ENCODE measurements at places on chromosomes 1 and 21.

GRCh38 chr1:87812871-87813577 is 484.3 kb downstream of the LMO4 start:
- DNase-seq, result no peak

DNA sequence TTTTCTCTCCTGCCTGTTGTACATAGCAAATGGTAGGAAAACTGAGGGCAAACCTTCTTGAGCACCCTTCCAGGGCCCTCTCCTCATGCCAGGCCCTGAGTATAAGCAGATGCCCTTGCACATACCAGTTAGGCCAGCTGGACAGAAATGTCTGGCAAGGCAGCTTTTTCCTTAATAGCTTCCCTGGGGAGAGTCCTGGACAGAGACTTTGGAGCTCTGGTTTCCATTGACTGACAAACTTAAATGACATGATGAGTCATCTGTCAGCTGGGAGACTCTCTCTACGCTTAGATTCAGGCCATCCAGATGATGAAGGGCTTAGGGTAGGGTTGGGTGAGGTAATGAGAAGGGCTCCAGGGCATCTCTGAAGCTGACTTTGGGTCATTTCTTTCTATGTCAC is 317.5 kb downstream of the ASTN1 start:
- DNase-seq, result no peak

DNA sequence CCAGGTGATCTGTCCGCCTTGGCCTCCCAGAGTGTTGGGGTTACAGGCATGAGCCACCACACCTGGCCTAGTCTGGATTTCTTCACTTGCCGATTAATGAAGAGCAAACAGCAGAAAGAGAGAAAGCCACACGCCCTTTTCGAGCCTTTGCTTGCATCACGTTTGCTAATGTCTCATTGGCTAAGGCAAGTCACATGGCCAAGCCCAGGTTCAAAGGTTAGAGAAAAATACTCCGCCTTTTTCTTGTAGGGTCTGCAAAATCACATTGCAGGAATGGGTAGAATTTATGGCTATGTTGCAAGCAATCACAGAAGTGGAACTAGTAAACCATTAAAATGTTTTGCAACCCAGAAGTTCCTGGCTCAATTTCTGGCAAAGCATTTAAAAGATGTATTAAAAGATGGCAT is 26.8 kb upstream of the BACH1 start:
- no peak for DNase-seq

DNA sequence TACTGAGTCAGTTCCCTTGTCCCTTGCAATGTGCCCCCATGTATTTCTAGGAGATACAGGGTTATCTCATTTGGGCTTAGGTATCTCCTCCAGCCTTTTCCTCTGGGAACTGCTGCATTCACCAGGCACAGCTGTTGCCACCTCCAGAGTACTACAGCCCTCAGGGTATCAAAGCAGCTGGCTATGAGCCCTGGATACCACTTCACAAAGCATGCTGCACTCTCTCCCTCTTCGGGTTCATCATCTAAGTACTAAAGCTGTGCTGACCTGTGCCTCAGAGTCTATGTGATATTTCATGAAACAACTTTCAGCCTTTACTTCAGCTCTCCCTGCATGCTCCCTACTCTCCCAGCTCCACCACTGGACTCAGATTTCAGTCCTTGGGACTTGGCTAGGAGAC is 62.3 kb downstream of the CCDC185 start:
- DNase-seq, result no peak

- no peak for DNase-seq
Observed at GRCh38 chr1:19210772-19211549, 895 bp upstream of the UBR4 start.

DNA sequence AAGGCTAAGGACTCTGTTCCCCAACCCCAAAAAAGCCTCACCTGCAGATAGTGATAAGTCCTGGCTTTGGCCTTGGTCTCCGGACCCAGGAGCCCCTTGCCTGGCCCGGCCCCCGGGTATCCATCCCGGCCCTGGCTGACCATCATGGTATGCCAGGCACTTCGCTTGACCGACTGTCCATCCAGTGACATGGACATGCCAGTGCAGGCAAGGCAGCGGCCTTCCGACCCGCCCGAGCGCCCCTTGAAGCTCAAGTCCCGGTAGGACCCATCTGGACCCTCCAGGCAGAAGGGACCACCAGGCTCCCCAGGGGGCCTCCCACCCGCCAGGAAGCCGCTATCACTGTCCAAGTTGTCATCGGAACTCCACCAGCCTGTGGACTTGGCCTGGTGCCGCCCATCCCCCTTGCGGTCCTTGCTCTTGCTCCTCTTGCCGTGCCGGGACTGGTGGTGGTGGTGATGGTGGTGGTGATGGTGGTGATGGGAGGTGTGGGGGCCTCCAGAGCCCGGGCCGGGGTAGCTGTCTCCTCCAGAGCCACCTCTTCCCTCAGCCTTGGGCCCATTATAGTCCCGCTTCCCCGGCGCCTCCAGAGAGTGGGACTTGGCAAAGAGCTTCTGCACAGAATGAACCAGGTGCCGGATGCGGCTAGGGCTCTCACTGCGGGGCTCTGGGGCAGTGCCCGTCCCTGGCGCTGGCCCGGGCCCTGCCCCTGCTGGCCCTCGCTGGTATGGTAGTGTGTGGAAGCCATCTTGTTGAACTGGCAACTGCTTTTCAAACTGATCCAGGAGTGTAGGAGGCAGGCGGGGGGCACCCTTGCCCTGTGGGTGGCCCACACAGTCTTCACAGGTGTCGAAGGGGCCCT is 25.0 kb downstream of the DLGAP3 start:
- no peak for DNase-seq

- no peak for DNase-seq
Observed at GRCh38 chr1:74465193-74465681, 47.2 kb downstream of the LRRC53 start.

DNA sequence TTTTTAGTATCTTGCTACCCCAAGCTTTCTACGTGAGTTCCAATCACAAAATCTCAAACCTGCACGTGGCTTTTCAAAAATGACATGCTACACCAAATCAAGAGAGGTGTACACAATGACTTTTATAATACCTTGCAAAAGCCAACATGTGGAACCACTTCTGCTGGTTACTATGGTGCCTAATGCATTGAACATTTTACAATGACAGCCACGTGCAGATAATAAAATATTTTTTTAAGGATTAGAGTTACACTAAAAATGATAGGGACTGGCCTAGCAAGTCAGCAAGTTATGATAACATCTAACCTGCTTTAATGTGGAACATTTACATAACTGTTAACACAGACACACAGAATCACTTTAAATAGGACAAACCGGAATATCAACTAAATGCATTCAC is 30.2 kb downstream of the EYA3 start:
- no peak for DNase-seq

DNA sequence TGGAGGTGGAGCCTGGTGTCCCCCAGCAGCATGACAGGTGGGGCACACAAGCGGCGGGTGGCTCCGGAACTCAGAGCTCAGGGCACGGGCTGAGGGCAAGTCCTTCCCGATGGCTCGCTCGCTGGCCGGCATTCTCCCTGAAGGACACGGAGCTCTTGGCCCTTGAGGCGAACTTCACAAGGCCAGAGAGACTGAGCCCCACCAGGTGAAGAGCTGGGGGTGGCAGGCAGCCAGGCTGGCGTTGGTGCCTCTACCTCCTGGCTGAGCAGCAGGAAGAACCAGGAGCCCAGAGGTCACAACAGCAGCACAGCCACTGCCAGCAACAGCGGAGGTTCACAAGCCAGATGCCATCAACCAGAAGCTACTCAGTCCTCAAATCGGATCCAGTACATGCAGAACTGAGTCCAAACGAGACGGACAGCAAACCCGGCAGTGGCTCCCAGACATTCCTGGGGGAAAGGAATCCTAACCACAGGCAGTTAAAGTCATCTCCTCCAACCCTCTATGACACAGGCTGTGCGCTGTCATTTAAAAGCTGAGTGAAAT is 54.1 kb downstream of the NPHP4 start:
- DNase-seq, result no peak

GRCh38 chr1:32405672-32406467 is 11.6 kb upstream of the BSDC1 start:
- no peak for DNase-seq

- no peak for DNase-seq
Observed at GRCh38 chr1:13664451-13664850, 35.5 kb upstream of the PRDM2 start.

GRCh38 chr1:161084597-161084988 is 4.8 kb downstream of the NECTIN4 start:
- DNase-seq, result no peak

Measured in psoas muscle (tissue), 8 donors.